ENCODE measurements at places on chromosomes 5 and 9.

DNA sequence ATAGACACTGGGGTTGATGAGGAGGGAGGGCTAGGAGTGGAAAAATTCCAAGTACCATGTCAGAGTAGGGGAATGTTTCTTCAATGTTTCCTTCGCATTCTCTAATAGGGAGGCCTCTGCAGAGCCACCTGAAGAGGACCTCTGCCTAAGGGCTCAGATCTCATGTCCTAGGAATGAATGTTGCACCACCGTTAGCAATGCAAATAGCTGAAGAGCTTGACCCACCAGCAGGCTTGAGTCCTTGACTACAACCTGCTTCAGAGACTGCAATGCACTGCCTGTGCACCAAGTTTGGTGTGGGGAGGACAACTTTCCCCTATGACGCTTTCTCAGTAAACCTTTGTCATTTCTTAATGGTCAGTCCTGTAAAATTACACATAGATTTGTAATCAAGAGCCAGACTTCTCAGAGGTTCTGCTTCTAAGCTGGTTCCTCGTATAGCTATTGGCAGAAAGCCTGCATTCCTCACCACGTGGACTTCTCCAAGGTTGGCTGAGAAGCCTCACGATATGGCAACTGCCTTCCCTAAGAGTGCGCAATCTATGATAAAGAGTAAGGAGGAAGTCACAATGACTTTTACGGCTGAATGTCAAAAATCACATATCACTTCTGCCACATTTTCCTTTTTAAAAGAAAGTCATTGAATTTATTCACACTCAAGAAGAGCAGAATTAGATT is 600.7 kb upstream of the PTGER4 start:
- DNase-seq, result no peak

DNA sequence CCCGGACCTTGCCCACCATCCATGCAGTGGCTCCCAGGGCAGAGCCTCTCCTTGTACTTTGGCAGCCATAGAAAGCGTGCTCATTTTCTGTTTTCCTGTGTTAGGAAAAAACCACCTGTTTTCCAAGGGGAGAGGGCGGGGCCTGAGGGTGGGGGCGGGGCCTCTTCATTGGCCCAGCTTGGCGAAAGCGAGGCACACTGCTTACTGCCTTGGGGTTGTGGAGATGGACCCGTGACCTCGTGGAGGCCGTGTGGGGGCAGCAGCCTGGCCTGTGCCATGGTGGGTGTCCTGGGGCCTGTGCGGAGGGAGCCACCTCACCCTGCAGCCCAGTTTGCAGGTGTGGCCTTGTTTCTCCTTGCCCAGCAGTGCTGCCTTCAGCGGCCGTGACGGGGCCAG is 4.4 kb upstream of the TOR4A start:
- no peak for DNase-seq

GRCh38 chr9:135166565-135166964 is 79.1 kb downstream of the OLFM1 start:
- no peak for DNase-seq

GRCh38 chr5:120771202-120771601 is 307.1 kb downstream of the PRR16 start:
- DNase-seq, result peak; percentile 49

DNA sequence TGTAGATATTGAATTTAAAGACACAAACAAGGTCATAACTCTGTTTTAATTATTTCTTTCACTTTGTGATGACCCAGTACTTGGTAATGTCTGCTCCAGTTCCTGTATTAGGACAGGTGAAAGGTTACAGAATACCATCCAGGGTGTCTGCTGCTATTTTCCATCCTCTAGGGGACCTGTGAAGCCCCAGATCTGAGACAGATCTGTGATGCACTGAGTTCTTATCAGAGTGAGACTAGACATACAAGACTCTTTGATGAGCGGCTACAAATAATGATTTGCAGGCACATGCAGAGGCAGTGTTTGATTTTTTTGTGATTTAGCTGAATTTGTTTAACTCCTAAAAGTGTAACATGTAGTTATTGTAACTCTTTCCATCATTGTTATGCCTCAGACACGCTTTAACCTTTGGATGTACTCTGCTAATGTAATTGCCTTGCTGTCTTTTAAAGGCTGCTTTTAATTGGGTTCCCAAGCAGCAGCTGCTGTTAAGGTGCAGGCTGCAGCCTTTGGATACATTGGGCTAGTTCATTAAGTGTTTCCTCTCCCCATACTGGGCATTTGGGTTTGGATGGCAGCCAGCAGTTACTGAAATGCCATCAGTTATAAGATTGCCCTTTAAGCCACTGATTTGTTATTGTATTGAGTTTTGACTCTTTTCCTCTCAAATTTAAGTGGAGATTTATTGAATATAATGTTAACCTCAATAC is 63.3 kb downstream of the RASGRF2 start:
- no peak for DNase-seq

DNA sequence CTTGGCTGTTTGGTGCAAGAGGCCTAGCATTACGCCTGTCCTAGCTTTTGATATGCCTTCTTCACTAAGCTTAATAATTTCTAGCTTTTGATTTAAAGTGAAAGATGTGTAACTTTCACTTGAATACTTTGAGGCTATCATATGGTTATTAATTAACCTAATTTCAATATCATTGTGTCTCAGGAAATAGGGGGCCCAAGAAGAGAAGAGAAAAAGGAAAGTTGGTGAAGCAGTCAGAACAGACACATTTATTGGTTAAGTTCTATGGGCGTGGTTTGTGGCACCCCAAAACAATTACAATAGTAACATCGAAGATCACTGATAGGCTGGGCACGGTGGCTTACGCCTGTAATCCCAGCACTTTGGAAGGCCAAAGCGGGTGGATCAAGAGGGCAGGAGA is 40.9 kb upstream of the F2RL2 start:
- no peak for DNase-seq

GRCh38 chr9:6917162-6917561 is 159.4 kb downstream of the KDM4C start:
- DNase-seq, result no peak

DNA sequence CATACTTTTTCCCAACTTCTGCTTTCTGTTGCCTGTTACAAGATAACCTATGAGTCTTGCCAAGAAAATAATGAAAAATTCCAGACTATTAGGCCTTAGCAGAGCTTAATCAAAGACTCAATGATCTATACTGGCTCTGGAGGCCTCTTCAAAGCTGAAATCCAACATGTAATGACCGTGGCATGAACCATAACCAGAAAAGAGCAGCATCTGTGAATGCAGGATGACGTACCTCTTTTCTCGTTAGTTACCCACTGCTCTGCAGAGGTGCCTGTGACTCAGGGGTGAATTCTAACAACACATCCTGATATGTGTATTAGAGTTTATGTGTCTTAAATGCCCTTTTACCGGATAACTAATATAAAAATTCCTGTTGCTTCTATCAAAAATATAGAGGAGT is 645.4 kb downstream of the PRELID2 start:
- DNase-seq, result no peak

DNA sequence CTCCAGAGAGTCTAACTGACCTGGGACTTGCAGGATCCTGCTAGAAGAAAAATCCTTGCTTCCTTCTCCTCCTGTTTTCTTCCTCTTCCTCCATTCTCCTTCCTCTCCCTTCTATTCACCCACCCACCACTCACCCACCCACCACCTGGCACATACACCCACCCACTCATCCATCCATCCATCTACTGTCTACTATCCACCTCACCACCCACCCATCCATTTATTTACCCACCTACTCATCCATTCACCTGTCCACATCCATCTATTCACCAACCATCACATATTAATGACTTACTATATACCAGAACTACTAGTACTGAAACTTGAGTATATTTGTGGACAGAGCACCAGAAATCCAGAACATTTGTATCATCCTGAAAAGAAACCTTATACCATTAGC is 49.4 kb downstream of the EHMT1 start:
- DNase-seq, result no peak

GRCh38 chr5:125005266-125005665 is 258.8 kb upstream of the ZNF608 start:
- DNase-seq, result no peak

- DNase-seq, result no peak
Measured at GRCh38 chr5:54462281-54462680, 6.8 kb downstream of the HSPB3 start.

GRCh38 chr5:158988987-158989730 is 110.6 kb downstream of the EBF1 start:
- no peak for DNase-seq

- DNase-seq, result no peak
Measured at GRCh38 chr5:169950333-169950732, 30.0 kb downstream of the INSYN2B start.

GRCh38 chr5:38184627-38185026 is 73.7 kb upstream of the EGFLAM start:
- no peak for DNase-seq

DNA sequence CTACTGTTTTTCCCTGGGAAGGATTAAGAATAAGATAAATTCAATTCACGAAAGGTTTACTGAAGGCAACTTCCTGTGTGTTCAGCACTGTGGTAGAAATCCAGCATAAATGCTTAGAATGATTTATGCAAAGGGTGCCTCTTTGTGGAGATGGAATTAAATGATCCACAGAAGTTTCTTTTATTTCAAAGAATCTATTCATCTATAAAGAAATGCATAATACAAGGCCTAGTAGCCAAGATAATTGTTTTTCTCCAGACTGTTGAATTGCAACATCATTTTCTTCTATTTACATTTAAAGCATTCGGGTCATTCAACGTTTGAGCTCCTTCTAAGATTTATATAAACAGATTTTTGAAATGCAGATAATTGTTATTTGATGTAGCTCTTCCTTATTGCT is 138.8 kb upstream of the NFIL3 start:
- no peak for DNase-seq

DNA sequence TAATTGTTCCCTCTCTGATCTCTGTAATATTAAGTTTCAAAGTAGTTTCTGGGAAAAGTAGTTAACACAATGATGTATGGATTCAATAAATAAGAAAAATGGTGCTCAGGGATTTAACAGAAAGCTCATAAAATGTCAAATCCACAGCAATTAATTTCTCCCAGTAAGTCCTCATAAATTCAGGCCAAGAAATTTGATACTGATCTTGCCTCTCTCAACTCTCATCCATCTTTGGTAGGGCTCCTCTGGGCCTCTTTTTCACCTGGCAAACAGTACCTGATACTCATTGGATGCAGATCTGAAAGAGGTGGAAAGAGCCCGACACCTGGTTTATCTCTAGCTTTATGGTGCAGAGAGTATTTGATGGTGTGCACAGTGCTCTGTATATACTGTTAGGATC is 106.1 kb downstream of the STK32A start:
- no peak for DNase-seq

DNA sequence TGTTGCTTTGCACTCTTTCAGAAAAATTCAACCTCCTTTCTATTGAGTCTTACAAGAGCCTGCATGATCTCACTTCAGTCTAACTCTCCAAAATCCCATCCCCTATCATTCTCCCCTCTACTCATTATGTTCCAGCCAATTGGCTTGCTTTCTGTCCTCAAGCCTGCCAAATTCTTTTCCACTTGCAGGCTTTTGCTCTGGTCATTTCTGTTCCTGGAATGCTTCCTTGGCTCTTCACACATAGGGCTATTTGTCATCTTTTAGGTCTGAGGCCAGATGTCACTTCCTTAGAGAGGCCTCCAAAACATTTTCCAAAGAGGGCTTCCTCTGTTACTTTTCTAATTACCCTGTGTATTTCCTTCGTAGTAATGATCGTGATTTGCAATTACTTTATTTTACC is 11.8 kb upstream of the CHD1 start:
- no peak for DNase-seq

- DNase-seq, result no peak
Measured at GRCh38 chr5:82313016-82313415, 34.9 kb upstream of the RPS23 start.

- no peak for DNase-seq
Measured at GRCh38 chr5:94893412-94894135, 275.1 kb downstream of the SLF1 start.

- DNase-seq, result no peak
Measured at GRCh38 chr9:85321561-85321960, 420.2 kb downstream of the AGTPBP1 start.

GRCh38 chr5:160556846-160557245 is 135.2 kb downstream of the PTTG1 start:
- no peak for DNase-seq

DNA sequence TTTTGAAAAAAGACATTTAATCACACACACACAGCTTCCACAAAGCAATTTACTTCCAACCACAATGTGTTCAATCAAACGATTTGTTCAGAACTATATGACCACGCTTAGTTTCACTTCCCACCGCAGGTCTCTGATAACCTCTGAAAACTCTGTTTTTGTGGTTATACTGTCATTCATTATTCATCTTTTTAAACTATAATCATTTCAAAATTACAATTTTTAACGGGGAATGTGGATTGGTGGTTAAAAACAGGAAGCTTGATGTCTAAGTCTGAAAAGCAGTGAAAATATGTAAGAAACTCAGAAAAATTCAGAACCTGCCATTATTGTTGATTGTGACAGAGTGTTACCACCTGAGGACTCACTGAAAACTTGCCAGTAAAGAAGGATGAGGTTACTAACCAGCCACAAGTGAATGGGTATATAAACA is 12.7 kb upstream of the TMEM174 start:
- DNase-seq, result no peak

DNA sequence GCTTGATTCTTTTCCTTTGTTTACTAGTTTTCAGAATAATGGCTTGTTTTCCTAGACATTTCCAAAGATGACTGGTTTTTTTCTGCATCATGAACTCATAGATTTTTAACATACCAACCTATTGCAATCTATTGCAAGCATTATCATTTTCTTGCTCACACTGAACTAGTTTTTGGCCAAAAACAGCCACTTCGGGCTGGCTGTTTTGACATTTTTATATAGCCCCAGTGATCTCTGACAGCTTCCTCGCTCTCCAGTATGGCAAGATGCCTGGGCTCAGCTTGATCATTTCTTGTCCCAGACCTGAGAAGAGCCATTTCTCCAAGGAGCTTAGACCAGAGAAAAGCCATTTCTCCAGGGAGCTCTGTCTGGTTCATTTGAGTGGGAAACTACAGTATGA is 94.3 kb upstream of the MAMDC2 start:
- peak; percentile 46 for DNase-seq

DNA sequence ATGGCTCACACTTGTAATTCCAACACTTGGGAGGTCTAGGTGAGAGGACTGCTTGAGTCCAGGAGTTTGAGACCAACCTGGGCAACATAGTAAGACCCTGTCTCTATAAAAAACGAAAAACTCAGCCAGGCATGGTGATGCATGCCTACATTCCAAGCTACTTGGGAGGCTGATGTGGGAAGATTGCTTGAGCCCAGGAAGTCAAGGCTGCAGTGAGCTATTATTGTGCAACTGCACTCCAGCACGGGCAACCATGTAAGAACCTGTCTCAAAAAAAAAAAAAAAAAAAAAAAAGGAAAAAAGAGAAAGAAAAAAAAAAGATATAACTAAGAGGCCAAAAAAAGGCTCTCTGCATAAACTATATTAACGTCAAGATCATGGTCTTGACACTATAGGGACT is 27.3 kb downstream of the GIN1 start:
- DNase-seq, result no peak
